ENCODE measurements at places on chromosomes 16 and 17. TPM values are rescaled to one million over a fixed set of nuclear protein-coding genes. Genes with fewer than 3 reads are reported as not detected.

Gene AOC3
- 27.0 TPM for polyA plus RNA-seq

Gene ZNF747
- polyA plus RNA-seq = 7.0 TPM

Gene HEXIM2
- 9.1 TPM for polyA plus RNA-seq

Gene CTRB2
- 0.23 TPM for polyA plus RNA-seq

Gene DCUN1D3
- polyA plus RNA-seq = 5.2 TPM

Gene TMC5
- polyA plus RNA-seq = 0.08 TPM

Gene ARHGAP27
- 12.5 TPM for polyA plus RNA-seq

Gene ANKFN1
- polyA plus RNA-seq = 0.31 TPM

Gene BOLA2B
- 24.3 TPM for polyA plus RNA-seq

Gene HOXB6
- polyA plus RNA-seq = 1.8 TPM

Gene MPV17L
- 4.6 TPM for polyA plus RNA-seq

Gene HYDIN
- 2.8 TPM for polyA plus RNA-seq

Gene MARCHF10
- 0.58 TPM for polyA plus RNA-seq

Gene TBC1D3G
- polyA plus RNA-seq = not detected

Gene GUCY2D
- polyA plus RNA-seq = 0.15 TPM

Gene FZD2
- polyA plus RNA-seq = 13.9 TPM

Gene NLRC3
- 0.86 TPM for polyA plus RNA-seq

Gene ESRP2
- 0.88 TPM for polyA plus RNA-seq

Gene PITPNM3
- polyA plus RNA-seq = 5.9 TPM

Gene PYDC1
- polyA plus RNA-seq = 2.3 TPM

Gene CHST4
- not detected for polyA plus RNA-seq

Gene MYCBPAP
- polyA plus RNA-seq = 1.0 TPM

Gene SLC12A3
- 0.05 TPM for polyA plus RNA-seq

Gene ENO3
- polyA plus RNA-seq = 2,174 TPM

Gene NOTUM
- polyA plus RNA-seq = 4.4 TPM

Gene TMC8
- 3.7 TPM for polyA plus RNA-seq

Gene CYGB
- polyA plus RNA-seq = 22.7 TPM

Gene NPIPB9
- polyA plus RNA-seq = 2.6 TPM
